ENCODE measurements at places on chromosomes 2 and 18.

- no peak for DNase-seq
These were observed 779.2 kb downstream of the CNTNAP5 start for GRCh38 chr2:124804014-124804940.

- no peak for DNase-seq
These were observed 21.3 kb downstream of the MALT1 start for GRCh38 chr18:58692422-58693185.

GRCh38 chr2:123438251-123438650 is 586.8 kb upstream of the CNTNAP5 start:
- no peak for DNase-seq

DNA sequence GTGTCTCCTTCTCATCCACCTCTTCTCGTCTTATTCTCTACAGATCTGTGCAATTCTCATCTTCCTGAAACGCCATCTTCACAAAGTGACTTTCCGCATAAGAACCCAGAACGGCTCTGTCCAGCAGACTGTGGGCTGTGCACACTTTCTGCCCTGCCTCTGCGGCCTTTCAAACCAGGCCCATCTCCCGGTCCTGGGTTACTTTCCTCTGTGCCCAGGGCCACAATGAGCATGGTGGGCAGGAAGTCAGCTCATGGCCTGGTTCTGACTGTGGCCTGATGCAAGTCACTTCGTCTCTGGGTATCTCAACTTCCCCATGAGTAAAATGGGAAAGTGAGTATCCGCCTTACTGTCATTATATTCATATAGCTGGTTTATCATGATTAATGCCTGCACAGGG is 71.7 kb upstream of the TMEM200C start:
- no peak for DNase-seq

DNA sequence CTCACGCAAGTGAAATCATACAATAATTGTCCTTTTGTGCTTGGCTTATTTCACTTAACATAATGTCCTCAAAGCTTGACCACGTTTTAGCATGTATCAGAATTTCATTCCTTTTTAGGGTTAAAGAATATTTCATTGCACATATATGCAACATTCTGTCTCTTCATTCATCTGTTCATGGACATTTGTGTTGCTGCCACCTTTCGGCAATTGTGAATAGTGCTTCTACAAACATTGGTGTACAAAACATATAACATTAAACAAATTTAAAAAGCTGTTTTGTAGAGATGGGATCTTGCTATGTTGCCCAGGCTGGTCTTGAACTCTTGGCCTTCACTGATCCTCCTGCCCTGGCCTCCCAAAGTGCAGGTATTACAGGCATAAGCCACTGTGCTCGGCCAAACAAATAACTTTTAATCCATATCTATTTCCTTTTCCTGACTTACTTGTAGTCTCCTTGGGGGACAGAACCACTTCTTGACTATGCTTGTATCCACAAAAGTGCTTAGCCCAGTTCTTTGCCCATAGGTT is 209.3 kb downstream of the SLC4A3 start:
- no peak for DNase-seq

DNA sequence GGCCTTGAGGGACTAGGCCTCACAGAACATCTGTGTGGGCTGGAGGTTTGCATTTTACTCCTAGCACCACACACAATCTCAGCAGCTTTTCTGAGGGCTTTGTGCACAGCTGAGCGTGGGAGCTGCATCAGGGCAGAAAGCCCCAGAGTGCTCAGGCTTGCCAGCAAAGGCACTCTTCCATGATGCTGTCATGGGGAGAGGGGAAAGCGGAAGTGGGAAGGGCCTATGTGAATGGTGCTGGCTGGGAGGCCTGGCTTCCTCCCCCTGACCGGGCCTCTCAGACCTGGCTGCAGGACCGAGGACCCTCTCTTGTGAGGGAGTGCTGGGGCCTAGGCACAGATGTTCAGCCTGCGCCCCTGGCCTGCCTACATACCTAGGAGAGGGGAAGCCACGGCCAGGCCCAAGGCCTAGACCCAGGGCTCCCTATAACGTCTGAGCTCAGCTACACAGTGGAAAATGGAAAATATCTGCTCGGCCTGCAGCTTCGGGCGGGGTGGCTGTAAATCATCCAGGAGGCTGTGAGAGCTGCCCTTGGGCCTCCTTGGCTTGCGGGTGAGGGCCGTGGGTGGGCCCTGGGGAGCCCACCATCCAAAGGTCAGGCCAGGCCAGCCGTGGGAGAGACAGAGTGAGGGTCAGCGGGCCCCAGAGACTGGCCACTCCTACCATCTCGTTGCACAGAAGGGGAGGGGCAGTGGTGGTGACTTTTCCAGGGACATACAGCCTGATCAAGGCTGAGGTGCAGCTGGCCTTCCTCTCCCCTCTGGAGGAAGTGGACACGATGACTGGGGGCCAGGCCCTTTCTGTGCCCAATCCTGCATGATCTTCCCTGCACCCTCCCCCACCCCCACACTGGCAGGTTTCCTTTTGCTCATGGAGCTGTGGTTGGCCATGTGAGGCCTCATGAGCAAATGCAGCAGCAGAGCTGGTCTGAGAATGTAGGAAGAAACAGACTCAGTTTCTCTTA is 22.8 kb downstream of the GLI2 start:
- no peak for DNase-seq

- DNase-seq, result no peak
These were observed 311.0 kb downstream of the CBLN2 start for GRCh38 chr18:72233106-72233505.

DNA sequence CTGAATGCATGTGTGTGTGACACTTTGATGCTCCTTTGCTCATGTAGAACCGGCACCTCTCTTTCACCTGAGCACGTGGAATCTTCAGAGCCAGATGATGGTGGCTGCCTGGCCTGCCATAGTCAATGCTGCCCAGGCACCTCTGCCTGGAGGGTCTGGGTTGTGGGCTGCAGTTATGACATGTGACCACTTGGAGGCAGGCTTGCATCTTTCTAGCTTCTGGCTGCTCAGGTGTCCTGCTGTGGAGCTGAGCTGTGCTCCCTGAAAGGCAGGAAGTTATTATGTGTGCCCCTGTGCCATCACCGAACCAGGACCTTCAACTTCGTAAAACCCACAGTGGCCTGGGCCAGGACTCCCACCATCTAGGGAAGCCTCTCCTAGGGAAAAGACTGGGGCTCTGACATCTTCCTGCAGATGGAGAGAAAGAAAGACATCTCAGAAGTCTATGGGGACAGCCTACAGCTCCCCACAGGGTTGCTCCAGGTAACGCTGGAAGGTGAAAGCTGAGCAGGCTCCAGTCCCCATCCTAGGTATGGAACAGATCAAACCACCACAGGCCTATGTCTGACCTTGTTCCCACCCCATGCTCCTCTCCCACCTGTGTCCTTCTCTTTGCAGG is 30.2 kb downstream of the PSD4 start:
- DNase-seq, result peak; percentile 53

- no peak for DNase-seq
These were observed 17.1 kb upstream of the VWC2L start for GRCh38 chr2:214393796-214394195.
